ENCODE measurements at places on chromosomes 6 and 20. TPM values are rescaled to one million over a fixed set of nuclear protein-coding genes. Genes with fewer than 3 reads are reported as not detected.

The RNF5 gene
- 74.6 TPM for total RNA-seq

The C6orf141 gene
- 2.0 TPM for total RNA-seq

The CCN2 gene
- total RNA-seq, result 76.4 TPM

The ADA gene
- total RNA-seq, result 8.9 TPM

The TUBB gene
- total RNA-seq, result 2,052 TPM

The FAM83C gene
- not detected for total RNA-seq

All from bronchus fibroblast of lung (primary cell).